ENCODE measurements at places on chromosomes 13 and 19. TPM values are rescaled to one million over a fixed set of nuclear protein-coding genes. Genes with fewer than 3 reads are reported as not detected.

- H3K4me3 ChIP-seq, result no peak overlapping the region
- H3K27me3 ChIP-seq, result no peaks in the 10 kb centered on the region
- no peak overlapping the region for H3K27ac ChIP-seq
- H3K36me3 ChIP-seq, result peaks cover 1% of the 10 kb centered on the region
- H3K4me1 ChIP-seq, result no peaks in the 10 kb centered on the region
Observed at GRCh38 chr19:53655042-53655665, 23.4 kb downstream of the DPRX start.

- H3K27ac ChIP-seq, result no peak overlapping the region
- no peak overlapping the region for H3K4me3 ChIP-seq
- no peak for DNase-seq
Observed at GRCh38 chr13:110580800-110581199, 19.3 kb upstream of the RAB20 start.

GRCh38 chr13:31224963-31225559 is 25.3 kb downstream of the B3GLCT start:
- no peak for DNase-seq
- H3K36me3 ChIP-seq, result no peaks in the 10 kb centered on the region
- H3K4me3 ChIP-seq, result no peak overlapping the region
- no peak overlapping the region for H3K27ac ChIP-seq
- peaks cover 2% of the 10 kb centered on the region for H3K4me1 ChIP-seq

DNA sequence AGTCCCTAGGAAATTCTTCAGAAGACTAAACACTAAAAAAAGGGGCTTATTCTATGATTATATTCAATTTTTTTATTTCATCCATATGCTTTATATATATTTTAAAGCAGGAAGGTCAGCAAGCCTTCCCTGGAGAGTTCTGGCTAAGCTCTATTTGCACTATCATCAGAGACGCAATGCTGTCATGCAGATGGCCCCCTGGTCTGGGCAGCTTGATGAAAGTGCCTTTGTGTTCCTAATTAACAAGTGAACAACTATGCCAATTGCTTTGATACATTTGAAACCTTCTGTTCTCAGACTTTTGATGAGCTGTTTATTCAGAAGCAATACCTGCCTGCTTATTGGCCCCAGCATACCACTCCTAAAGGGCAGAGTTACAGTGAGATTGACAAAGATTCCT is 1344.6 kb downstream of the OLFM4 start:
- no peaks in the 10 kb centered on the region for H3K4me1 ChIP-seq
- DNase-seq, result no peak
- H3K27ac ChIP-seq, result no peak overlapping the region
- no peaks in the 10 kb centered on the region for H3K36me3 ChIP-seq
- no peaks in the 10 kb centered on the region for H3K27me3 ChIP-seq

GRCh38 chr13:77876176-77876575 is 42.5 kb downstream of the EDNRB start:
- DNase-seq, result no peak
- peaks cover 5% of the 10 kb centered on the region for H3K27me3 ChIP-seq
- H3K4me3 ChIP-seq, result no peak overlapping the region
- H3K4me1 ChIP-seq, result no peaks in the 10 kb centered on the region
- no peak overlapping the region for H3K27ac ChIP-seq
- no peaks in the 10 kb centered on the region for H3K36me3 ChIP-seq

DNA sequence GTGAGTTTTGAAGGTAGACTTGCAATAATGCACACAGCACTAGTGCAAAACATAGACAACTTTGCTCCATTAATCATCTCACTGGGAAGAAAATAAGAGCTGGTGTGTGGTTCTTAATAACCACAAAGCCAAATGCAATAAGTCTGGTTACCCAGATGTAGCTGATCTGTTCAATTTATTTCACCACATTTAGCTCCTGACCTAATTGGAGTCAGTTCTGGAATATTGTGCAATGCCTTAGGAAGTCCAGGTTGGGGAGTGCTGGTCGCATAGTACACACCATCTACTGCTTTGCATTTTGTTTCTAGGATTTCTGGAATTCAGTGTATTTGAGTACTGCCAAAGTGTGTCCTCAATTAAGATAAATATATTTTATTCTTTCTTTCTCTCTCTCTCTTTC is 483.3 kb upstream of the SPRY2 start:
- H3K4me3 ChIP-seq, result no peak overlapping the region
- no peaks in the 10 kb centered on the region for H3K4me1 ChIP-seq
- no peaks in the 10 kb centered on the region for H3K27me3 ChIP-seq

DNA sequence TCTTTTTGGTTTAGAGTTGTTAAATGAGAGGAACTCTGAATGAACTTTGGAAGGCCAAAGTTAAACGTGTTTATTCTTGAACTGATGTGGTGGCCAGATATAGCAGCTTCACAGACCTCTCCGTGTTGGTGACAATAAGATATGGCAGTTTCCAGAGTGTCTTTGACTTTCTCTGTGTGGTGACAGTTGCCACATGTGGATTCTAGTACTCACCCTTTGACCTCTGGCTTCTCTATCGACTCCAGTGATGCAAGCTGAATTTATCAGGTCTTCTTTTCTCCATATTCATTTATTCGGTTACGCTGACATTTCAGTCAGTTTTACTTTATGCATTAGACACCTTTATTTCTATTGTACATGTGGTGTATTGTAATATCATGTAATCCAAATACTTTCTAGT is 1469.5 kb downstream of the SLITRK1 start:
- no peaks in the 10 kb centered on the region for H3K27me3 ChIP-seq
- H3K27ac ChIP-seq, result no peak overlapping the region
- H3K4me3 ChIP-seq, result no peak overlapping the region
- H3K4me1 ChIP-seq, result no peaks in the 10 kb centered on the region
- no peaks in the 10 kb centered on the region for H3K36me3 ChIP-seq

DNA sequence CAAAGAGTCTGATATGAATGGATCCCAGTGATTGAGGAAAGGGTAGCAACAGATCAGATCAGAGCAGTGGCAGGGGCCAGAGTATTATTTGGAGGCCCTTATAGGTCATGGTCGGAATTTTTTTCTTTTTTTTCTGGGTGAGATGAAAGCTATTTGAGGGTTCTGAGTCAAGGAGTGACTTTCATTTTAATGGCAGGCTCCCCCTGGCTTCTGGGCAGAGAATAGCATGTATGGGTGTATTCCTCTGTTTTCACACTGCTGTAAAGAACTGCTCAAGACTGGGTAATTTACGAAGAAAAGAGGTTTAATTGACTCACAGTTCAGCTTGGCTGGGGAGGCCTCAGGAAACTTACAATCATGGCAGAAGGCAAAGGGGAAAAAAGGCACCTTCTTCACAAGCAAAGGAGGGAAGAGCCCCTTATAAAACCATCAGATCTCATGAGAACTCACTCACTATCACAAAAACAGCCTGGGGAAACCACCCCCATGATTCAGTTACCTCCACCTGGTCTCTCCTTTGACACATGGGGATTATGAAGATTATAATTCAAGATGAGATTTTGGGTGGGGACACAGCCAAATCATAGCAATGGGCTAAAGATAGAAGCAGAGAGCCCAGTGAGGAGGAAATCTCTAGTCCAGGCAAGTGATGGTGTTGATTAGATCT is 3.0 kb upstream of the SLC6A16 start:
- no peak overlapping the region for H3K4me3 ChIP-seq
- peaks cover 51% of the 10 kb centered on the region for H3K4me1 ChIP-seq
- peak overlapping the region; percentile 69 for H3K27ac ChIP-seq
- H3K36me3 ChIP-seq, result peaks cover 5% of the 10 kb centered on the region

DNA sequence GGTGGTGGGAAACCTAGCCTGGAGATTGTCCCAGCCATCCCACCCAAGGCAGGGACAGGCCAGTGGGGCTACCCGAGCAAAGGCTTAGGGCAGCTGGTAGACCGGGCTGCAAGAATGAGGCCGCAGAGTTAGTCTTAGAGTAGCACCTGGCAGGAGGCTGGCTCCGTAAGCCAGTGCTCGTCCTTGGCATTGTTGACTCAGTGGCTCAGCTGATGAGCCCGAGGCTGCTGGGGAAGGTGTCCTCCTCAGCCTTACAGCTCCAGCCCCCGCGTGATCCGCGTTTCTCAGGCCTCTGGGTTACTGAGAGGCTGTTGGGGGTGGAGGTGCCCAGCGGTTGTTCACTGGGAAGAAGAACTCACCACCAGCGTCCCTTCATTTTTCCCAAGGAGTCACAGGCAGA is 24.7 kb downstream of the PPP1R37 start:
- no peaks in the 10 kb centered on the region for H3K27me3 ChIP-seq
- no peaks in the 10 kb centered on the region for H3K36me3 ChIP-seq
- H3K4me3 ChIP-seq, result no peak overlapping the region
- DNase-seq, result peak; percentile 49
- H3K4me1 ChIP-seq, result peaks cover 69% of the 10 kb centered on the region

DNA sequence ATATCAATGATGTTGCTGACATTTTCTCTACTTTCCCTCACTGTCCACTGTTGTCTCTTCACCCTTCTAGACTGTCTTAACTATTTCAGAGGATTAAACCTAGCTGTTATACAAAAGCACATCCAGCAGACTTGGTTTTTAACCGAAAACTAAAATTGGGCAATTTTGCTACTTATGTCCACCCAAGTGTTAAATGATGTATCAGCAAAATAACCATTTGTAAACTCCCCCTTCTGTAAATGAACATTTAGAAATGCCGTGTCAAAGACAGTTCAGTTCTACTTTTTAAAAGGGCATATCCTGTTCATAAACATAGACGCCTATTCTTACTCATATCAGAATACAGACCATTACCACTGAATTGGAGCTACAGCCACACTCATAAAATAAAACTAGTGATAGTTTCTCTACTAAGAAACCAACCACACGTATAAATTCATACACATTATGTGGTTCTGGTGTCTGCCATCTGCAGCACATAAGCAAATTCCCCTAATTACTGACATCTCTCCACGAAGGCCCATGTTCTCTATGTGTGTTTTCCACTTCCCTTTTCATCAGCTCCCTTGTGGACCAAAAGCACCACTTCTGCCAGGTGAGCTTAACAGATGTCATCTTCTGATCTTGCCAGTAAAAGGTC is 1091.8 kb downstream of the PCDH9 start:
- no peaks in the 10 kb centered on the region for H3K36me3 ChIP-seq
- no peaks in the 10 kb centered on the region for H3K4me1 ChIP-seq
- no peak overlapping the region for H3K4me3 ChIP-seq
- no peak for DNase-seq
- no peaks in the 10 kb centered on the region for H3K27me3 ChIP-seq

DNA sequence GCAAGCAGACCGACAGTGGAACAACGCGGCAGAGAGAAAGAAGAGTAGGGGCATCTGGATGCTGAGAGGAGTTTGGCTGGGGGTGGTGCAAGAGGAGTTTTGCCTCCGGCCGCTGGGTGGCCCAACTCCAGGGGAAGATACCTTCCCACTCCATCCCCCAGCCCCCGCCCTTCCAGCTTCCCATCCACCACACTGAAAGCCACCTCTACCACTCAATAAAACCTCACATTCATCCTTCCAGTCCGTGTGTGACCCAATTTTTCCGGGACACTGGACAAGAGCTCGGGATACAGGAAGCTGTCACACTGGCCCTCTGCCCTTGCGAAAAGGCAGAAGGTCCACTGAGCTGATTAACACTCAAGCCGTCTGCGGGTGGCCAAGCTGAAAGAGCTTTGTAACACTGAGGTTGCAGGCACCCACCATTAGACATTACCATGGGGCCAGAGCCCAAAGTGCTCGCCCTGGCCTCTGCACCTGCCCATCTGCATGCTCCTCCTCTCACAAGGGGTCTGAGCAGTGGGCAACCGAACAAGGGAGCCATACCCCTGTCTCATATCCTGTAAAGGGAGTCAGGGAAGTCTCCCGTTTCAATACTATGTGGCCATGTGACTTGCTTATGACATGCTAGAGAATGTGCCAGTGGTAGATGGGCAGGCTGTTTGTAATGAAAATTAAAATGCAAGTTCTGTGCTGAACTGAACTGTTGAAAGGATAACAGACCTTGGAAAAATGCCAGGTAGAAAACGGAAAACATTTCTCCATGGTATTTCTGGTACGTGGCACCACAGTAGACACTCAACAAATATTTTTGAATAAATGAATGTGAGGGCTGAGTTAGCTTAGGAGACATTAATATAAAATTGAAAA is 205.1 kb upstream of the STARD13 start:
- H3K27ac ChIP-seq, result no peak overlapping the region
- H3K4me3 ChIP-seq, result no peak overlapping the region
- DNase-seq, result no peak
- H3K36me3 ChIP-seq, result no peaks in the 10 kb centered on the region
- peaks cover 10% of the 10 kb centered on the region for H3K27me3 ChIP-seq
- no peaks in the 10 kb centered on the region for H3K4me1 ChIP-seq

DNA sequence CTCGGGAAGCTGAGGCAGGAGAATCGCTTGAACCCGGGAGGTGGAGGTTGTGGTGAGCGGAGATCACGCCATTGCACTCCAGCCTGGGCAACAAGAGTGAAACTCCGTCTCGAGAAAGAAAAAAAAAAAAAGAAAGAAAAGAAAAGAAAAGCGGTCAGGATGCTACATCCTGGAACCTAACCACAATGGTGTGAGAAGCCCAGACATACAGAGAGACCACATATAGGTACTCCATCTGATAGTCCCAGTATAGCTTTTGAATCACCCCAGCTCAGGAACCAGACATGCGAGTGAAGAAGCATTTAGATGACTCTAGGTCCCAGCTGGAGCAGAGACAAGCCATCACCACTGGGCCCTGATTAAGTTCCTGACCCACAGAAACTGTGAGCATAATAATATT is 3.2 kb downstream of the IFNL1 start:
- no peak overlapping the region for H3K27ac ChIP-seq
- DNase-seq, result no peak
- H3K36me3 ChIP-seq, result no peaks in the 10 kb centered on the region
- peaks cover 9% of the 10 kb centered on the region for H3K4me1 ChIP-seq
- H3K27me3 ChIP-seq, result peaks cover 2% of the 10 kb centered on the region

- no peak for DNase-seq
- H3K4me1 ChIP-seq, result no peaks in the 10 kb centered on the region
- H3K36me3 ChIP-seq, result no peaks in the 10 kb centered on the region
Observed at GRCh38 chr19:30419568-30420180, 47.5 kb downstream of the ZNF536 start.

- H3K4me1 ChIP-seq, result peaks cover 21% of the 10 kb centered on the region
- no peaks in the 10 kb centered on the region for H3K27me3 ChIP-seq
- no peak for DNase-seq
- no peak overlapping the region for H3K4me3 ChIP-seq
- H3K27ac ChIP-seq, result no peak overlapping the region
Observed at GRCh38 chr13:40094056-40094455, 438.6 kb downstream of the COG6 start.

DNA sequence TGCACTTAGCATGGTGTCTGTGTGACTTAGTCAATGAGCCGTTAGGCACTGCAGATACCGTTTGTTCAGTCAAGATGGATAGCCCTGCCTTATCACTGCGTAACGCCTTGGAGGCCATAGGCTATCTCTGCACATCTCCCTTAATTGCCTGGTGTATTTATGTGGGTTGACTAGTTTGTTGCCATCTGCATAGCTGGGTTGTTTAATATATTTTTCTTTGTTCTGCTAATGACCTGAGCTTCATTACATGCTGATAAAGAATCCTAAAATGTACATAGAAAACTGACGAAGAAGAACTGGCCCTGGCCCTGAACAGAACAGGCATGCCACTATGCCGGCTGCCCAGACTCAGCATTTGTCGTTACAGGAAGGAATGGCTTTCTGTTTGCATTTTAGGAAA is 297.8 kb downstream of the SHISA2 start:
- H3K36me3 ChIP-seq, result no peaks in the 10 kb centered on the region
- no peaks in the 10 kb centered on the region for H3K4me1 ChIP-seq
- H3K27ac ChIP-seq, result no peak overlapping the region

- H3K4me1 ChIP-seq, result peaks cover 12% of the 10 kb centered on the region
- DNase-seq, result no peak
- H3K27ac ChIP-seq, result no peak overlapping the region
- H3K27me3 ChIP-seq, result peaks cover 1% of the 10 kb centered on the region
- H3K4me3 ChIP-seq, result no peak overlapping the region
- no peaks in the 10 kb centered on the region for H3K36me3 ChIP-seq
Observed at GRCh38 chr13:21240586-21240985, 64.1 kb downstream of the MRPL57 start.

Gene CEACAM19
- 0.73 TPM for total RNA-seq

Gene C2CD4C
- 0.11 TPM for total RNA-seq

Gene ZNF177
- 0.94 TPM for total RNA-seq

Gene ZNF99
- total RNA-seq, result not detected

Gene TECR
- 145 TPM for total RNA-seq

Gene METTL21C
- total RNA-seq, result not detected

All from activated CD4-positive, alpha-beta T cell treated with anti-CD3 and anti-CD28 coated beads for 36 hours (primary cell).